ENCODE measurements at places on chromosomes 6 and 20. TPM values are rescaled to one million over a fixed set of nuclear protein-coding genes. Genes with fewer than 3 reads are reported as not detected.

- no peaks in the 10 kb centered on the region for H3K36me3 ChIP-seq
- peaks cover 2% of the 10 kb centered on the region for H3K27me3 ChIP-seq
- no peak overlapping the region for H3K4me3 ChIP-seq
- peak; percentile 20 for DNase-seq
Measured at GRCh38 chr20:46767127-46767761, 57.8 kb downstream of the SLC2A10 start.

DNA sequence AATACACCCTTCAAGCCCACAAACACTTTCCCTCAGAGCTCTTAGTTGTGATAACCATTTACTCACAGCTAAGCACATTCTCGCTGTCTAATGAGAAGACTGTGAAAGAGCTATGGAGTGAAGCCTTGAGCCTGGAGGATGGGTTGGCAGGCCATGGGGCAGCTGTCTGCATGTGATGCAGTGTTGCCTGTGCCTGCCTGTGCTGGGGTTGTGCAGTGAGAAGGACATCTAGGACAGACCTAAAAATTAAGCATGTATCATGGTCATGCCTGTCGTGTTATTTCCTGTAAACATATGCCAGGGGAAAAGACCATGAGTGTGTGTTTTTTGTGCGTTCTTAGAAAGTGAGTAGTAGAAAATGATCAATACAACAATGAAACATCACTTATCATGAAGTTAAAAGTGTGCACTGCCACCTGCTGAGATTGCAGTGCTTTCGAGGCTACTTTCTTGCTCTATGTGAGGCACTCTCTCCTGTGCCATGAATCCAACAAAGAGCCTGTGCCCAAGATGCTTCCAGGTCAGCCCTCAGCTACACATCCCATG is 8.1 kb upstream of the ZC3H12D start:
- H3K4me1 ChIP-seq: peaks cover 60% of the 10 kb centered on the region
- DNase-seq: no peak
- H3K27me3 ChIP-seq: no peaks in the 10 kb centered on the region
- H3K36me3 ChIP-seq: no peaks in the 10 kb centered on the region
- H3K27ac ChIP-seq: peak overlapping the region; percentile 9

GRCh38 chr6:2795956-2796355 is 30.8 kb downstream of the WRNIP1 start:
- H3K27ac ChIP-seq: no peak overlapping the region
- DNase-seq: no peak
- H3K27me3 ChIP-seq: no peaks in the 10 kb centered on the region

GRCh38 chr6:4018924-4019236 is 60.1 kb downstream of the FAM217A start:
- peak overlapping the region; percentile 94 for H3K27ac ChIP-seq
- no peaks in the 10 kb centered on the region for H3K36me3 ChIP-seq
- no peak for DNase-seq
- H3K4me1 ChIP-seq: peaks cover 46% of the 10 kb centered on the region
- H3K4me3 ChIP-seq: peak overlapping the region; percentile 71
- no peaks in the 10 kb centered on the region for H3K27me3 ChIP-seq

- H3K27ac ChIP-seq: no peak overlapping the region
- no peaks in the 10 kb centered on the region for H3K36me3 ChIP-seq
- no peak for DNase-seq
- H3K4me3 ChIP-seq: no peak overlapping the region
- no peaks in the 10 kb centered on the region for H3K27me3 ChIP-seq
- H3K4me1 ChIP-seq: no peaks in the 10 kb centered on the region
Measured at GRCh38 chr6:152922706-152923105, 60.1 kb downstream of the FBXO5 start.

The EYS gene
- not detected for polyA plus RNA-seq

The PRICKLE4 gene
- polyA plus RNA-seq: 0.60 TPM

The PTCRA gene
- not detected for polyA plus RNA-seq
